Myocyte (in vitro differentiated cells): ENCODE measurements at places on chromosomes 12 and 14. TPM values are rescaled to one million over a fixed set of nuclear protein-coding genes. Genes with fewer than 3 reads are reported as not detected.

Gene IRAK3
- 0.32 TPM in 1 of 2 replicates, not detected in the other for total RNA-seq

- no peak for DNase-seq
Observed at GRCh38 chr14:71348394-71348793, 441.1 kb downstream of the PCNX1 start.

Gene TCL1B
- total RNA-seq: not detected in 2 replicates

DNA sequence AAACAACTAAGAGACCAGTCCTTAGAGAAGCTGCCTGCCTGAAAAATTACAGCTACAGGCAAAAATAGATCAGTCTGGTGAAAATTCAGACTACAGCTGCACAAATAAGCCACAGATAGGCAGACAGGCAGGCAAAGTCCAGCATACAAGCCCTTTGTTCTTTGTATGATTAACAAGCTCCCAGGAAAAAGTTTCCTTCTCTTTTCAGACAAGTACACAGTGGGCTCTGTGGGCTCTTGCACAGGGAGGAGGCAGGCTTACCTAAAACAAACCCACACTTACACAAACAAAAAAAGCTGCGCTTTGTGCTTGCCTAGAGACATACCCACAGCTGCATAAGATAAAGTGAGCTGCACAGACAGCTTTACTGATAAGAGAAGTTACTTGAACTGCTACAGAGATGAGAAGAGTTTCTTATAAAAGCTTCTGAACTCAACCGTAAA, 7.7 kb downstream of the OR6C68 start:
- no peak for DNase-seq

- peak; percentile 62 for DNase-seq
Observed at GRCh38 chr12:32305163-32305562, 94.2 kb upstream of the FGD4 start.

Gene KCNK10
- total RNA-seq: not detected in 2 replicates

Gene MFAP5
- 130 and 136 TPM in 2 replicates for total RNA-seq

Gene SARNP
- 71.5 and 75.3 TPM in 2 replicates for total RNA-seq

- peak; percentile 21 for DNase-seq
Observed at GRCh38 chr14:32594766-32595165, 265.7 kb downstream of the AKAP6 start.

GRCh38 chr12:4450551-4451112, 5.0 kb upstream of the FGF6 start:
- DNase-seq: peak; percentile 97

Gene CDCA3
- total RNA-seq: 1.9 and 3.5 TPM in 2 replicates

Gene HOXC4
- 2.3 and 2.6 TPM in 2 replicates for total RNA-seq

Gene ARHGAP9
- total RNA-seq: 9.8 and 14.7 TPM in 2 replicates

Gene ACOT6
- not detected in 2 replicates for total RNA-seq

DNA sequence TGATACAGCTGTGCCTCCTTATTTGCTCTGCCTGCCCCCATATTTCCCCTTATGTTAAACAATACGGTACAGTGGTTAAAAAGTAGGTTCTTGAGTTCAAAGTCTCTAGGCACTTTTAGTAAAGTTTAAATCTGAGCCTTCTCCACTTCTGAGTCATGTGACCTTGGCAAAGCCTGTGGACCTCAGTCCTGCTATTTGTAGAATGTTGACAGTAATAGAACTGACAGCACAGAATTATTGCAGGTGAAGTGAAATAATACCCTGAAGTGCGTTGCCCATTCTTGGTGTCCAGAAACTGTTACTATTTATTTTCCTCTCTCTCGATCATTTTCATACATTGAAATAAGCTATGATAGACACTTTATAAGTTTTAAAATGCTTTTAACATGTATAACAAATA, 499.7 kb downstream of the EGLN3 start:
- DNase-seq: no peak

Gene KRT1
- total RNA-seq: not detected in 2 replicates

- DNase-seq: no peak
Observed at GRCh38 chr14:66649498-66649897, 141.6 kb downstream of the GPHN start.

GRCh38 chr12:123075646-123076171, 75.2 kb downstream of the PITPNM2 start:
- DNase-seq: no peak

DNA sequence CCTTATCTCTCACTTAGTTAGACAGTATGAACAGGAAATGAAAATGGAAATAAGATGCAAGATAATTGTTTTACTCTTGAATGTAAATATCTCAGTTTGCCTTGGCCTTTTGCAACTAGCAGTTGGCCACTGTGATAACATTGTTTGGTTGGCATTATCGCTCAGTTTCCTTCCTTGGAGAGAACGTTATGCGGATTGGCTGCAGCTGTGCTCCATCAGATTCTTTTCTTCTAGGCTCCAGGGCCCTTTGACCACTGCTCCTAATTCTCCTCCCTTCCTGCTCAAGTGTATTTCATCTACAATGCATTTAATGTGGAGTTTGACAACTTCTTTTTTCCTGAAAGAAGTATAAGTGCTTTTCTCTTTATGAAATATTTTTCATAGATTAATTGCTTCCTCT, 284.2 kb downstream of the ADAMTS20 start:
- DNase-seq: no peak

- DNase-seq: no peak
Observed at GRCh38 chr12:112305951-112306350, 76.3 kb downstream of the HECTD4 start.

GRCh38 chr12:68113644-68114043, 45.9 kb downstream of the IFNG start:
- DNase-seq: no peak

DNA sequence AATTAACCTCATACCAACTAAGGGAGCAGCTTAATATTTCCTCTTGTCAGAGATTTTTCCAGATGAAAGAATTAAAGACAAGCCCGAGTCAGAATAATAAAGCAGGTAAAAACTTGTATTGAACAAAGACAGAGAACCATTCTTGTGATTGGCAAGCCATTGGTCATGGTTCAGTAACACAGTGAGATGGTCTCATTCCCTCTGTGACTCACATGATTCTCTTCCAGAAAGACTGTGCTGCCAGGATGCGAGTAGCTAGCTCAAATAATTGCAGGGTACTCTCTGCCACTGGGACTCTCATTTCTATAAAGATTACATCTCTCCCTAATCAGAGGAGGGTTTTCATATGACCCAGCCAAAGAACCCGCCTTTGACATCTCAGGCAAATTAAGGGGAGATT, 179.4 kb downstream of the PHLDA1 start:
- no peak for DNase-seq

- peak; percentile 57 for DNase-seq
Observed at GRCh38 chr12:111160350-111161241, 208.3 kb downstream of the PHETA1 start.

Gene DDN
- 3.4 and 12.3 TPM in 2 replicates for total RNA-seq
